Right atrium auricular region (tissue), 2 donors: ENCODE measurements at places on chromosomes 7 and 10.

- no peak for DNase-seq
Observed at GRCh38 chr7:92246360-92247101, 757 bp downstream of the ANKIB1 start.

DNA sequence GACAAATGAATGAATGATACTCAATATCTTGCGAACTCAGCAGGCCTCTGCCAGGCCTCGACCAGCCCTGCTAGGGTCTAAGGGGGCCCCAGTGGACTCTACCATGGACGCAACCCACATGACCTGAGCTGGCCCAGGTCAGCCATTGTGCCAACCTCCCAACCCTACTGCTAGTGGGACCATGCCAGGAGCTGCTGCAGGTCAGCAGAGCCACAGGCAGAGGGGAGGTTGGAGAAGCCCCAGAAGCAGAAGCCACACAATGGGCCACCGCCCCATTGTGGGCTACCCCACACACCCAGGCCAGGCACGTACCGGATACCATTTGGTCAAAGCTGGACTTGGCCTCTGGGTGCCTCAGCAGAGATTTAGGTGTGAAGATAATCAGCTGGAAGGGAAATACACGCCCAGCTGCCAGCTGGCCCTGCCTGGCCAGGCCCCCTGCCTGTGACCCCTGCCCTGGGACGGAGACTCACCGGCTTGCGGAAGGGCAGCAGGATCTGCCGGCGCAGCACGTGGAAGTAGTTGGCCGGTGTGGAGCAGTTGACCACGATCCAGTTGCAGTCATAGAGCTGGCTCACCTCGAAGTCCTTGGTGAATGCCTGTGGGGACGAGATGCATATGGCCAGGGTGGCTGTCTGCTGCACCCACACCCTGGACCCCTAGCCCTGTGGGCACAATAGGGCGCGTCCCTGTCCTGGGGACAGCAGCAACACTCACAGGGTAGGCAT, 24.5 kb downstream of the OGDHL start:
- peak; percentile 34 for DNase-seq

DNA sequence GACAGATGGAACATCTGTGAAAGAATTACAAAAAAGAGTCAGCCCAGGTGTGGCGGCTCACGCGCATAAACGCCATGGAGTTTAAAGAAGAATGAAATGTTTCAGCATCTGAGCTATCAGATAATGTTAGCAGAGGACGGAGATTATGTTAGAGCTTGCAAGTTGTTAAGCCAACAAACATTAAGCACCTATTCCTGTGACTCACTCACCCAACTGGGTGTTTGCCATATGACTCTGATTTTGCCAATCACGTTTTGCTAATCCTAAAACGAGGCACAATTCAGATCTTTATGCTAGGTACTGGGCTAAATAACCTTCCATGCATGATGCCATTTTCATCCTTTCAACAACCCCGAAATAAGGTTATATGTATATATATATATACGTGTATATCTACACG, 29.0 kb upstream of the CCNY start:
- no peak for DNase-seq

- DNase-seq: no peak
Observed at GRCh38 chr10:1183033-1183396, 126.8 kb downstream of the WDR37 start.

GRCh38 chr10:69232736-69233480, 12.8 kb downstream of the HKDC1 start:
- DNase-seq: no peak

DNA sequence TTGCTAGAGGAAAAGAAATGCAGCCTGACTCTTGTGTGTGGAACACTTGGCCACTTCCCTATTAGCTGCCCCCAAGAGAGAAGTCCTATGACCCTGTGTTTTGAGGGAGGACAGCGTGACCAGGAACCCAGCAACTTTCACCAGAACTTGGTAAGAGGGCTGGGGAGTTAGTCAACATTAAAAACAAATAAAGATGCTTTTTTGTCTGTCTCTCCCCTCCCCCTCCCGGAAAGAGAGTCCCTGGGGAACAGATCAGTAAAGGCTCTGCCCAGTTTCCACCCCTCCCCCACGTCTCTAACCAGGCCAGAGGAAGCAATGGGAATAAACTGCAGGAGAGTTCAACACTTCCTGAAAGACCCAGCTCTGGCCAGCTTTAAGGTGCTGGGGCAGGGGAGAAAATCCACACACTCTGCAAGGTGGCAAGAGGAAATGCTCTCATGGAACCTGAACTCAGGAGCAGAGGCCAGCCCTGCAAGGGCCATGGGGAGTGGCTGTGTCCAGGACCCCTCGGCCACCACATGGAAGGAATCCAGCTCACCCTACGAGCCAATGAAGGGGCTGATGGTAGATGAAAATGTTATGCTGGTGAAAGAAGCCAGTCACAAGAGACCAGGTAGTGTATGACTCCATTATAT, 21.5 kb downstream of the SH3PXD2A start:
- no peak for DNase-seq

GRCh38 chr7:72217151-72217550, 195.0 kb downstream of the CALN1 start:
- no peak for DNase-seq
